ENCODE measurements at places on chromosomes 5 and 9.

- no peak for DNase-seq
Measured at GRCh38 chr9:114694719-114695269, 12.8 kb upstream of the TEX48 start.

- no peak for DNase-seq
Measured at GRCh38 chr5:161432798-161433197, 113.7 kb downstream of the GABRB2 start.

- no peak for DNase-seq
Measured at GRCh38 chr9:95980262-95981125, 105.0 kb downstream of the ERCC6L2 start.

- DNase-seq, result no peak
Measured at GRCh38 chr9:137391411-137391754, 31.6 kb downstream of the EXD3 start.

DNA sequence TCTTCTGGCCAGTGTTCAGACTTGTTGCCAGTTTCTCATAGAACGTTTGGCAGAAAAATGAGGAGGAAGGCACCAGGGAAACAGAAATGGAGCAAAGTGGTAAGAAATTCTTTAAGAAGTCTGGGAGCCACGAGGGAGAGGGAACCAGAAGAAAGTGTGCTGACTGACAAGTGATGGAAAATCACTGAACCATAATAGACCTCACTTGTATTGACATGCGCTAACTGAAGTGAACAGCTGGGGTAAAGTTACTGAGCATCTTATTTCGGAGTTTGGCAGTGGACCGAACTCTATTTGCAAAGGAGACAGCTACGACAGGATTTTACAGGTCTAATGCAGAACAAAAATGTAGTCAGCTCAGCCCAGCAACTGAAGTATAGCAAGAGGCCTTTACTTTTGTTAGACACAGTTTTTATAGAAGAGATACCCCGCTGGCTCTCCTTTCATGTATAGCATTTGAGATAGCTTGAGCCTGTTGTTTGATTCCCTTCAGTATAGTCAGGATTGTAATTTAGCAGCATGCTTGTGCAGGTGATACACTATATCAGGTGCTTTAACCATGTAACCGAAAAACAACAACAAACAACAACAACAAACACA lies 53.6 kb downstream of the HMHB1 start:
- peak; percentile 20 for DNase-seq

GRCh38 chr9:126002476-126003350 lies 255.5 kb downstream of the PBX3 start:
- DNase-seq, result no peak

GRCh38 chr5:174271316-174271715 lies 225.8 kb downstream of the NSG2 start:
- DNase-seq, result no peak

DNA sequence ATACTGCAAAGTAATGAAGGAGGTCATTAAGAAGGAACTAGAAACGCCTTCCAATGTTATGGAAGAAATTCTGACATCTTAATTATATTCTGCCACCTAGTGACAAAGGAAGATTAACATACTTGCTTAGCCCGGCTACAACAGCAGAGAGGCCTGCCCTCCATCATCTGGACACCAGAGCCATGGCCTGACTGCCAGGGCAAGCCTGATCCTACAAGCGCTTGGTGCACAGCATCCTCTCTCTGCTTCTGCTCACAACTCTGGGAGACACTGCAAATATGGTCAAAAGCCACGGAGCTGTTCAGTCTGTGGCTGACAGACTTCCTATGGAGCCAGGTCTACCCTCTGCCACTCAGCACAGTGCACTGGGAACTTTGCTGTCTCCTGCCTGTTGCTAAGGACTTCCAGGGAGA lies 87.3 kb upstream of the SLC44A1 start:
- DNase-seq, result peak; percentile 85

DNA sequence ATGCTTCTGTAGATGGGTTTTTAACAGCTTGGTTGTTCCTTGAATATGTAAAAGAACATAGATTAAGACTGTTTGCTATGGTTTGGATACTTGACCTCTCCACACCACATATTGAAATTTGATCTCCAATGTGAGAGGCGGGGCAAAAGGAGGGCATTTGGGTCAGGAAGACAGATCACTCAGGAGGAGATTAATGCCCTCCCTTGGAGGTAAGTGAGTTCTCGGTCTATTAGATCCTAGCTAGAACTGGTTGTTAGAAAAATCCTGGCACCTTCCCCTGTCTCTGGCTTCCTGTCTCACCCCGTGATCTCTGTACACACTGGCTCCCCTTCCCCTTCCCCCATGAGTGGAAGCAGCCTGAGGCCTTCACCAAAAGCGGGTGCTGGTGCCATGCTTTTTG lies 281.1 kb upstream of the ANKRD55 start:
- DNase-seq, result no peak

DNA sequence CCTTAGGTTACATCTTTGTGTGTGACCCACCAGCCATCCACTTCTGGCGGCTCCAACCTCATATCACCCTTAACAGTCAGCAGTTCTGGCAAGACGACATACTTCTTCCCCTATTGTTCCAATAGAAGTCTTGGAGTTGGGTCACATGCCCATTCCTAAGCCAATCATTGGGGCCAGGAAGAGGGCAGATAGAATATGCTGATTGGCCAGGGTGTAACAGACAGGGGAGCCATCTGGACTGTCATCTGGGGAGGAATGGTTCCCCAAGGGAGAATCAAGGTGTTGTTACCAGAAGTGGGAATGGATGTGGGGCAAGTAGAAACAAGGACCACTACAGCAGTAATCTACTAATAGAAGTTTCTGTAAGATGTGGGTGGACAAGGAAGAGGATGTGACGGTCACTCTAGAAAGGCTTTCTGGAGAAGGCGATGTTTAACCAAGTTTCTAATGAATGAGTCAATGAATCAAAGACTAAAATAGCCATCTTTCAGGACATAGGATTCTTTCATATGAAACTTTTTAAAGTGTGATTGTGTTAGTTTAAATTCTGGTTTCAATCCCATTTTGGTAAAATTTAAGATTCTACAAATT lies 200.4 kb downstream of the ARHGAP26 start:
- no peak for DNase-seq

DNA sequence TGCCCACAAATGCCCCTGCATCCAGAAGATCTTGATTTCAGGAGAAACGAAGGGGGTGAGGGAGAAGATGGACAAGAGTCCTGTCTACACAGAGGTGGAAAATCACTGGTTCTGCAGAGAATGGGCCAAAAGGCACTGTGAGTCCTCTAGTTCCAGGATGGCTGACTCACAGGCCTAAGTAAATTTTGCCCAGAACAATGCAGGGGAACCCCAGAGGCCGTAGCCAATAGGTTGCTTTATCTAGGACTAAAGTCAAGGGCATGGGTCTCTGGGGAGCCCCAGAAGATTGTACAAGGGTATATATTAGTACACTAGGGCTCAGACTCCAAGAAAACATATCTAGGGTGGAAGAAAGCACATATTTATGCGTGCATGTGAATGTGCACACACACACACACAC lies 98.0 kb downstream of the SLIT3 start:
- no peak for DNase-seq

- no peak for DNase-seq
Measured at GRCh38 chr9:105360344-105360743, 87.5 kb upstream of the FSD1L start.

- DNase-seq, result no peak
Measured at GRCh38 chr9:100718717-100719116, 140.8 kb downstream of the CAVIN4 start.

DNA sequence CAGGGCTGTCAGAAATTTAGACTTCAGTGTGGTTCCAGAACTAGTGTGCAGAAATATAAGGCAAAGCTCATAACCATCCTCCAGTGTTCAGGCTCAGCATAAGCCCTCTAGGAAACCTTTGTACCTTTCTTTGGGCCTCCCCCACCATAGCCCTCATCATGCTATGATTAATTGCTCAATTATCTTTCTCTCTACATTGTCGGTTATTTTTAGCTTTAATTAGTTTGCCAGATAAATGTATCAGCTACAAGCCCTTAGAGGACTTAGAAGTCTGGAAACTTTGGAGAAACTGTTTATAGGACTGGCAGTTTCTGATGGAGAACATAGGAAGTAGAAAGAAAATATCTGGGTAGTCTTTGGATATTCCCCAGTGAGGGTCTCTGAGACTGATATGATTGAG lies 43.5 kb upstream of the TNC start:
- DNase-seq, result no peak

DNA sequence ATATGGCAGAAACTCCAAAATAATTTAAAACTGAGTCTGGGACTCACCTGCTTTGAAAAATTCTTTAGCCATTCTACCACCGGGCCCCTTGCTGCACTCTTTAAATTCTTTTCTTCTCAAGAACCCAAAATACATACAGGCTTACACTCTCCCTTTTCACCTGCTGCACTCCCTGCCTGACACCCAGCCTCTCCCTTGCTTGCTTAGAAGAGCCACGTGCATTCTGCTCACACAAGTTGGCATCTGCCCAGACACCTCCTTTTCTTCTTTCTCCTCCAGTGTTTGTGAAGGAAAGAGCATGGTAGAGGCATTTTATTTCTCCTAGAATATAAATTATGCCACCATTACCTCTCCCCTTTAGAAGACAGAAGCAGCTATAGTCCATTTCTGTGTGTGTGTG lies 39.0 kb upstream of the AOPEP start:
- DNase-seq, result no peak

Data from globus pallidus (tissue), 1 donor.